ENCODE measurements at places on chromosomes 6 and 20. TPM values are rescaled to one million over a fixed set of nuclear protein-coding genes. Genes with fewer than 3 reads are reported as not detected.

- DNase-seq: no peak
Measured at GRCh38 chr6:143578054-143578453, 66.5 kb upstream of the FUCA2 start.

- DNase-seq: no peak
Measured at GRCh38 chr20:56249244-56249955, 868 bp downstream of the MC3R start.

GRCh38 chr6:39892490-39893129 lies 41.7 kb downstream of the MOCS1 start:
- peak; percentile 36 for DNase-seq

GRCh38 chr6:82954937-82955577 lies 110.6 kb downstream of the UBE3D start:
- peak; percentile 37 for DNase-seq

GRCh38 chr6:121897337-121897760 lies 461.9 kb downstream of the GJA1 start:
- DNase-seq: no peak

- DNase-seq: no peak
Measured at GRCh38 chr6:25219917-25220278, 59.3 kb upstream of the CARMIL1 start.

- no peak for DNase-seq
Measured at GRCh38 chr20:4697189-4697830, 24.4 kb upstream of the PRND start.

DNA sequence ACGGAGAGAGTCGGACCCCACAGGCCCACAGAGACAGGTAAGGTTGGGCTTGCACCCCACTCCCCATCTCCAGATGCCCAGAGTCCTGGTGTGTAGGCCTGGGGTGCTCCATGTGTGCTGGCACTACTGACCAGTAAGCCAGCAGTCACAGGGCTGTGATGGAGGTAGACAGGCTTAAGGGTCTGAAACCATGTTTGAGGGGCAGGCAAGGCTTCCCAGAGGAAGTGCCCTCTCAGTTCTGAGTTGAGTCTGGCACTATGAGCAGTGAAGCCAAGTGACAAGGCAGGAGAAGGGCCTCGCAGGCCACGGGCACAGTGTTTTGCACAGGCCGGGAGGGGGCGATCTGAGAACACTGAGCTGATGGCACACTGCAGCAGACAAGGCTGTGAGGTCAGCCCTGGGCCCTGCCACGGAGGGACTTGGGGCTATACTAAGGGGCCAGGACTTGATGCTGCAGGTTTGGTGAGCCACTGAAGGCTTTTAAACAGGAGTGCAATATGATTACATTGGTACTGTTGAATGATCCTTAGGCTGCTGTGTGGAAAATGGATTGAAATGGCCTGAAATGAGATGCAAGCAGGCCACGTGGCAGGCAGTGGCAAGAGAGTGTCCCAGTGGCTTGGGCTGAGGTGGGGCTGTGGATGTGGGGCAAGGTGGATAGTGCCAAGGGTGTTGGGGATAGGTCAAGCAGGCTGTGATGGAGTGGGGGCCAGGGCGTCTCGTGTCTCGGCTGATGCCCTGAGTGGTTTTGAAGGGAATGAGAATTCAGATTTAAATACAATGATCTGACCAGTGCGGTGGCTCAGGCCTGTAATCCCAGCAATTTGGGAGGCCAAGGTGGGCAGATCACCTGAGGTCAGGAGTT lies 20.3 kb downstream of the TTBK1 start:
- peak; percentile 15 for DNase-seq

DNA sequence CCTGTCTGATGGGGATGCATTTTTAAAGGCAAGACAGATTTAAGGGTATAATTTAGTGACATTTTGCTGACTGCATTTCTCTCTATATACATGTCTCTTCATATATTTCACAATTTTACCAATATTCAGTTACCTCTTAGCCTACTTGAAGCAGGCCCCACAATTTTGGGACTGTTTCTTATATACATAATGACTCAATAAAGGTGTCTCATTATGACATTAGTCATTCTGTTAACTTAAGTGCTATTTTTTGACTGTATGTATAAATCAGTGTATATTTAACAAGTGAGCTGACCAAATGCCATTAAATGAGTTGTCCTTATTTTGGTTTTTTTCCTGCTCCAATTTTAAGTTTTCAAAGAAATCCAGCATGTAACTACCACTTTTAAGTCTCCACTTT lies 313.3 kb downstream of the SOX4 start:
- DNase-seq: no peak

DNA sequence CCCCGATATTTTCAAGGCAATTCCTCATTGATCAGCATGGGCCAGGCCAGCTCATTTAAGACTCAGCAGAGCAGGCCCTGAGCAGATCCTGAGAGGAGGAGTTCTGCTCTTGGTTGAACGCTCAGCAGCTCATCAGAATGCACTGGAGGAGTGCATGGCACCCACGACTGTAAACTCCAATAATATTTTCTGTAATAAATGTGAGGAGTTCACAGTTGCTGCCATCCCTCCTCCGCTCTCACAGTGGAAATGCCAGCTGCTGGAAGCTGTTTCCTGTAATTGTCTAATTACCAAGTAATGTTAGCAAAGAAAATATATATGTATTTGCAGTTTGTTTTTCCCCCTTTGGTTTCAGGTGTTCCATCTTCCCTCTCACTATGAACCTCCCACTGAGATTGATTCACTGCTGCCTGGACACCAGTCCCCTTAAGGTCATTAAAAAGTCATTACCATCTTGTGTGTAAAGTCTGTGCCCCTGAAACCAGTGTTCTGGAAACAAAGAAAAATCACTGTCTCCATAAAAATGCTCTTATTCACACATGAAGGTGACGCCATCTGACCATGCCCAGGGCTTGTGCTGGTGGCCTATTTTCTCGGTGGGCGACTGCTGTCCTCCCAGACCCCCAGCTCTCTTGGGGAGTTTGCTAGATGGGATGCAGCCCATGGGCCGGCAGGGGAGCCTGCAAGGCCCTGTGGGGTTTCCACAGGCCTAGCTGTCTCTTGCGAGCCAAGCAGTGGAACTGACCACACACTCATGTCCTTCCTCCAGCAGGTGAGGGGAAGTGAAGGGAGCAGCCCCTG lies 374.2 kb downstream of the ZFAND3 start:
- DNase-seq: no peak

- DNase-seq: no peak
Measured at GRCh38 chr6:42715871-42716270, 6.5 kb downstream of the PRPH2 start.

- DNase-seq: no peak
Measured at GRCh38 chr6:79833264-79833963, 113.9 kb downstream of the ELOVL4 start.

DNA sequence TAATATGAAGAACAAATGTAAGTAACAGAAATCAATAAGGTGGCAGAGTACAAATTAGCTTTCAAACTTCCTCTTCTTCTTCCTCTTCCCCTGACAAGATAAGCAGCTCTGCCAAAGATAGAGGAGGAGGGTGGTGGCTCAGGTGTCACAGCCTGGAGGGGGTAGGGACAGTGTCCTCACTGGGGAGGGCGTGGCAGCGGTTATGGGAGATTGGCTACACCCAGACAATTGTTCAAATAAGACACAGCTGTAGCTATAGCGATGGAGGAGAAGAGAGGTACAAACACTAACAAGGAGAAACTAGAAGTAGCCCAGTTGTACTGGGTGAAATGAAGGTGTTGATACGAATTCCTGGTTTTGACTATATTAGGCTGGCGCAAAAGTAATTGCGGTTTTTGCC lies 198.5 kb downstream of the TBXT start:
- DNase-seq: no peak

DNA sequence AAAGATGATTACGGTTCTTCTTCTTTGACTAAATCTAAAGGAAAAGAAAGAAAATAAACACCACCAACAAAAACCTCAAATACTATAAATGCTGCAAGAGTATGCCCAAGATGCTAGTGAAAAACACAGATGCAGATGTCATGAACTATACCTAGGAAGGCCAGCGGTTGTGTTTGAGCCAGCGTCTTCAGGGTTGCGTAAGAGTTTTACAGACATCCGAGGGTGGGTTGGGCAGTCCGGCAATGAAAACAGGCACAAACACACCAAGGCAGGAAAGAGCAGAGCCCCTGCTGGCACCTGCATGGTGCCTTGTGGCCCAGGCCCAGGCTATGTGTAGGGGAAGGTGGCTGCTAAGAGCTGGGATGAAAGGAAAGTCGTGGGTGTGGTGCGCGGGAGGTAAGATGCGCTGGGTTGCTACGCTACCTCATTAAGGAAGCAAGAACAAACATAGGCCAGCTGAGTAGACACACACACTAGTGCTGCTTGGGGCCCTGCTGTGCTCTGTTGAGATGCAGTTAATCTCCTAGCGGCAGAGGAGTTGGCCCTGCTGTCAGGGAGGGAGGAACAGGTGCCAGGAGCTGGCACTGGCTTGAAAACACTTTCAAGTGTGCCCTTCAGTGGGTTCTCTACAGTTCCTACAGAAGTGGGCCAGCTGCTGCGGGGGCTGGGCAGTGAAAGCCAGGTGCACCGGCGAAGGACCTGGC lies 170.2 kb upstream of the PLN start:
- no peak for DNase-seq

Gene TMEM74B
- polyA plus RNA-seq: not detected

Gene TSBP1
- polyA plus RNA-seq: not detected

Gene RFX6
- not detected for polyA plus RNA-seq

Gene ASF1A
- 18.4 TPM for polyA plus RNA-seq

Gene BEND6
- 9.2 TPM for polyA plus RNA-seq

Gene MMP24
- polyA plus RNA-seq: 0.45 TPM

Gene NKAIN4
- not detected for polyA plus RNA-seq

Gene ZSCAN9
- polyA plus RNA-seq: 18.2 TPM

Gene OPRL1
- 0.86 TPM for polyA plus RNA-seq

Gene RNF182
- polyA plus RNA-seq: 11.9 TPM

Gene LRRC73
- 0.16 TPM for polyA plus RNA-seq

Measured in AG04450 (cell line).